Activated naive CD4-positive, alpha-beta T cell treated with anti-CD3 and anti-CD28 coated beads, Interleukin-2, amount 50 U/mL, for 16 hours (primary cell): ENCODE measurements at places on chromosomes 2 and 18.

DNA sequence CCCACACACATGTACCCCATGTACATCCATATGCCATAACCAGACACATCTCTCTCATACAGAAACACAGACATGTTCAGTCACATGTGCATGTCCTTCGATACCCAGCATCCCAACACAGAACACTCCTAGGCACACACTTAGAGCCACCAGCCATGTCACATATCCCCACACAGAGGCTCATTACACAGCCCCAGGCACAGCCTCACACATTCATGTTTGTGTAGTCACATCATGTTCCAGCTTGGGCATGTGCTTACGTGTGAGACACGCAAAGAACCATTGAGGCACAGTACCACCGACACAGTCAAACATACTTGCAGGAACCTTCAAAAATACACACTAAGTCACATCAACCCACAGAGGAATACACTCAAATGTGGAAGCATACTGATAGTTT lies 17.3 kb downstream of the FBXO41 start:
- DNase-seq: no peak

DNA sequence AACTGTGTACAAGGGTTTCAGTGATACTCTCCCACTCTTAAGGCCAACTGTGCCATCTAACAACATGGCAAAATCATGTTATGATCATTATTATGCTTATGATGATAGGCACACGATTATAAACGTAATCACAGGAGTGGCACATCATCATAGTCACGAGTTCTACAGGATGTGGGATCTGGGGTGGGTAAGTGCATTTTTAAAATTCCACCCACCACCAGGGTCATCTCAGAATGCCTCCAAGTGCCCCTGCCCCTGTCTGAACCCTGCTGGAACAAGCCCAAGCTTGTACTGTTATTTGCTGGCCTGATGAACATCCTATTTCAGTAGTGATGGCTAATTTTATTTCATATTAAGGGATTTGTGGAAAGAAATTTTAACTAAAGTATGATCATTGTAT lies 117.8 kb downstream of the PTPRM start:
- no peak for DNase-seq

DNA sequence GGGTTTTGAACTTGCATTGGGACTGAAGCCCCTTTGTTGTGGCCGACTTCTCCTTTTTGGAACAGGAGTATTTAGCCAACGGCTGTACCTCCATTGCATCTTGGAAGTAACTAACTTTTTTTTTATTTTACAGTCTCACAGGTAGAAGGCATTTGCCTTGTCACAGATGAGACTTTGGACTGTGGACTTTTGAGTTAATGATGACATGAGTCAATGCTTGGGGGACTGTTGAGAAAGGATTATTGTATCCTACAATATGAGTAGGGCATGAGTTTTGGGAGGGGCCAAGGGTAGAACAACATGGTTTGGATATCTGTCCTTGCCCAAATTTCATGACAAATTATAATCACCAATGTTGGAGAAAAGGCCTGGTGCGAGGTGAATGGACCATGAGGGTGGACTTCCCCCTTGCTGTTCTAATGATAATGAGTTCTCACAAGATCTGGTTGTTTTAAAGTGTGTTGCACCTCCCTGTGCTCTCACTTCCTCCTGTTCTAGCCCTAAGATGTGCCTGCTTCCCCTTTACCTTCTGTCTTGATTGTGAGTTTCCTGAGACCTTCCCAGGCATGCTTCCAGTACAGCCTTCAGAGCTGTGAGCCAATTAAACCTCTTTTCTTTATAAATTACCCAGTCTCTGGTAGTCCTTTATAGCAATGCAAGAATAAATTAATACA lies 1269.4 kb upstream of the CHAC2 start:
- no peak for DNase-seq

- peak; percentile 43 for DNase-seq
Observed at GRCh38 chr2:174120346-174120745, 128.0 kb downstream of the OLA1 start.

DNA sequence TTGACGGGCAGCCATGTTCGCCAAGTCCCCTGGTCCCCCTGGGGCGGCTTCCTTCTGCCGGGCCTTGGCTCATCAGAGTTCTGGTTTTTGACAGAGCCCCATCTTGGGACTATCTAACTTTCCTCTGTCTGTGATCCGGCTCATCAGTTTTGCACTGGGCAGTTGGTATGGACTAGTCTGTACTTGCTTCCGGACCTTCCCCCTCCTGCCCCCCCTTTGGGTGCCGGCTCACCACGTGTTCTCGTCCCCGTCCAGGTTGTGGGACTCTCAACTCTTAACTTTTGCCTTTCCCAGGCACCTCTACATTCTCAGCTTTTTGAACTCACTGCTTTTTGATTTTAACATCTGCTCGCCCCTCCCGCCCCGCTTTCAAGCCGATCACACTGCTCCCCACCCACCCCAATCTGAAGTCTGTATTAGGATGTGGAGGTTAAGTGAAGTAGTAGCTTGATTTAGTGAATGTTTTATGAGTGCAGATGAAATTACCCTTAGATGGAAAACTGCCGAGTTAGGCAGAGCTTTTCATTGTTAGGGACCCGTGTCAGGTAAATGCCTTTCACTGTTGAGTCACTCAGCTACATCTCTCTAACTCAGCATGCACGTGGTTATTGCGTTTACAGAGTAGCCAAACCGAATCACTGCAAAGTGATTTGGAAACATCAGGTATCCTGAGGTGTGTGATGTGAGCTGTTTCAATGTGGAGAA lies 874 bp downstream of the WDR43 start:
- DNase-seq: peak; percentile 62

DNA sequence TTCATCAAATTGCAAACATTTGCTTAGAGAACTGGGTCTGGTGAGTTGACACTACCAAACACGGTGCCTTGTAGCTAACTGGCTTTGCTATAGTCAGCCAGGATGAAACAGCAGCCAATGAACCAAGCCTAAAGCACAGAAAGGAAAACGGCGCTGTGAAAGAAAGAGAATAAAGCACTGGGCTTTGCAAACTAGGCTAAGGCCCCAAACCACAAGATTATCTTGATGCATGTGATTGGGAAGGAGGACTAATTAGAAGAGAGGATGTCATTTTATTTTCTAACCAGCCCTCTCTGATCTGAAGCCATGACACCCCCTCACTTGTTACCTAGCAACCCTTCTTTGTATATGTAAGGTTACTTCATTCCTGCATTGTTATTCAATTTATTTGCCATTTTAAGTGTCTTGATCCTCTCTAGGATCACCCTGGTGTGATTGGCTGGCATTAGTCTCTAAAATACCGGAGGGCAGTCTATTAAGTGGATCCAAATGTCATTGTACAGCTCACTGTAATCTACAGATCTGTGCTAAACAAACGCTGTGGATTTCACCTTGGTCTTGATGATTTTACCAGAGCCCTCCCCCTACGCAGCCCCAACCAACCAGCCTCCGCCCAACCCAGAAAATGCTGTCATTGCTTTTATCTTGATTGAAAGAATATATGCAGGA lies 395.4 kb upstream of the ACVR2A start:
- DNase-seq: no peak

GRCh38 chr2:105744909-105745853 lies at the start of gene NCK2:
NCK2 (plus strand) TSS chr2:105744912; CDS start chr2:105855064, 110,152 bp downstream.
- peak; percentile 46 for DNase-seq
